Aorta (tissue), 5 donors: ENCODE measurements at places on chromosomes 1 and 21.

DNA sequence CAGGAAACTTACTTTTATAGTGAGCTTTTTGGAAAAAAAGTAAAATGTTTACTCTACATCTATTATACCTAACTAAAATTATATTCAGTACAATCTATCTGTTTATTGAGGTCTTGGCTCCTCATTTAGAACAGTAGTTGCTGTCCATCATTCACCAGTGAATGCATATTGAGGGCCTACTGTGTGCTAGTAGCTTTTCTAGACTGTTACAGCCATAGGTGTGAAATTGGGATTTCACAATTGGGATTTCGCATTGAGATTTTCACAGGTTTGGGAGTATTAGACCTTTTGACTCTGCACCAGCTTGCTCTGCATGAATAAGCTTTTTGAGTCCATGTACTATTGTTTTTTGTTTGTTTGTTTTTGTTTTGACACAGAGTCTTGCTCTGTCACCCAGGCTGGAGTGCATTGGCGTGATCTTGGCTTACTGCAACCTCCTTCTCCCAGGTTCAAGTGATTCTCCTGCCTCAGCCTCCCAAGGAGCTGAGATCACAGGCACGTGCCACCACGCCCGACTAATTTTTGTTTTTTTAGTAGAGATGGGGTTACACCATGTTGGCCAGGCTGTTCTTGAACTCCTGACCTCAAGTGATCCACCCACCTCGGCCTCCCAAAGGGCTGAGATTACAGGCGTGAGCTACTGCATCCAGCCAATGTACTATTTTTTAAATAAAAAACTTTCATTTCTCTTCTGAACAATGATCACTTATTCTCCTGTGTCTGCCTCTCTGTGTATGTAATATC, 47.2 kb upstream of the ERRFI1 start:
- DNase-seq = no peak

- DNase-seq = no peak
Observed at GRCh38 chr21:15003463-15004135, 61.2 kb downstream of the NRIP1 start.

- peak; percentile 89 for DNase-seq
Observed at GRCh38 chr1:197915862-197916499, 1.2 kb upstream of the LHX9 start.

GRCh38 chr1:234322979-234323378, 50.3 kb upstream of the COA6 start:
- DNase-seq = peak; percentile 55

DNA sequence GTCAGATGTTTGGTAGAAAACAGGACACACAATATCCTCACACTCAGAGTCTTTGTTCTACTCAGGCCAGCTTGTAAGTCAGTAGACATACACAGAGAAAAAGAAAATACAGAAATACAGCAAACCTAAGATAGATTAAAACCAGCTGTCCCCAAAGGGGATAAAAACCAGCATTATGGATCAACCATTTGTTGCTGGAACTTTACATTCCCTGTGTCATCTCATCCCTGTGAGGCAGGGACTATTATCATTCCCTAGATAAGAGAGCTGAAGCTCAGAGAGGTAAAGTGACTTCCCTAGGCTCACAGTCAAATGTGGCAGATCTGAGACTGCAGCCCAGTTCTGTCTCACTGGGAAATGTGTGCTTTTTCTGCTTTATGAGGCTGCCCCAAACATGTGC, 80.7 kb downstream of the DMRTA2 start:
- DNase-seq = no peak

GRCh38 chr1:27127419-27127818, 27.5 kb downstream of the SLC9A1 start:
- no peak for DNase-seq

DNA sequence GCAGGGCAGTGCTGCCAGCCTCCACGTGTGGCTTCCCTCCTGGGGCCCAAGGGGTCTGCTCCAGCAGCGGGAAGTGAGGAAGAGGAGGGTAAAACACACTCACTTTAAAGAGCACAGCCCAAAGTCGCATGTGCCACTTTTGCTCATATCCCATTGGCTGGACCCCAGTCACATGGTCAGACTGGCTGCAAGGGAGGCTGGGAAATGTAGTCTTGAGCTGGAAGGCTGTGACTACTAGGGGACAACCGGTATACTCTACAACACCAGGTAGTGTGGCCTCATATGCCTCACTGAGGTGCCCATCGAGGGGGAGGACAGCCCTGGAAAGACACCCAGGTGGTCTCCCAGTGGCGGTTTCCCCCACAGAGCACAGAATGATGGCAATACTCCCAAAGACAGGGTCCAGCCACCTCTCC, 45.2 kb downstream of the CAMK2N1 start:
- no peak for DNase-seq

- no peak for DNase-seq
Observed at GRCh38 chr21:29245104-29245643, 53.5 kb upstream of the BACH1 start.

DNA sequence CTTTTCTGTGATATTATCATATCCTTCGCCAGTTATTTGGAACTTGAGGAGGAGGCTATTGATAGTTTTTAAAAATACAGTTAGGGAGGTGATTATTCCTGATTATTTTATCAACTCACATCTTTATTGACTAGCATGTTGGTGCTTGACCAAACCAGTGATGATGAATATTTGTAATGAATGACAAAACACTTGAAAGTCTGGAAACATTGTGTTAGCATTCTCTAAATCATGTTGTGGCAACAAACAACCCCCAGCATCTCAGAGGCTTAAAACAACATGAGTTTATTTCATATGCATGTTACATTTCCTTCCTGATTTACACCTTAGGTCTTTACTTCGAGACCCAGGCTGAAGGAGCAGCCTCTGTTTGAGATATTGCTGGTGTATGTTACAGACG, 10.7 kb upstream of the JUN start:
- DNase-seq = no peak

GRCh38 chr1:182087719-182088350, 26.3 kb upstream of the ZNF648 start:
- DNase-seq = no peak

GRCh38 chr1:23897083-23897482, 16.1 kb downstream of the CNR2 start:
- DNase-seq = no peak

- DNase-seq = no peak
Observed at GRCh38 chr1:11707621-11708276, 16.2 kb downstream of the DRAXIN start.

DNA sequence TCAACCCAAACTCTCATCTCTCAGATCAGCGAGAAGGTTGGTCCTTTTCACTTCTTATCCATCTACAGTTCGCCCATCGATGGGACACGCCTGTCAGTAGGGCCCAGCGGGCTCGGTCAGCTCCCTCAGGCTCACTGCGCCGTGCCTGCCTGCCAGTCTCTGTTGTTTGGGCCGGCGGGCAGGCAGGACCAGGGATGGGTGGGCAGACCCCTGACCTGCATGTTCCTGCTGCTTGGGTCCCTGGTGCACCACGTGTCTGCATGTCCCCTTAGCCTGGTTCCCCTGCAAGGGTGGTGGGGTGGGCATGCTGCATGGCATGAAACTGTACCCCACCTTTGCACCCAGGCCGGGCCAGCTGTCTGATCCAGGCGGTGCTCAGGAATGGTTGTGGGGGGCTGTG, 52.4 kb downstream of the PTPRF start:
- DNase-seq = no peak

DNA sequence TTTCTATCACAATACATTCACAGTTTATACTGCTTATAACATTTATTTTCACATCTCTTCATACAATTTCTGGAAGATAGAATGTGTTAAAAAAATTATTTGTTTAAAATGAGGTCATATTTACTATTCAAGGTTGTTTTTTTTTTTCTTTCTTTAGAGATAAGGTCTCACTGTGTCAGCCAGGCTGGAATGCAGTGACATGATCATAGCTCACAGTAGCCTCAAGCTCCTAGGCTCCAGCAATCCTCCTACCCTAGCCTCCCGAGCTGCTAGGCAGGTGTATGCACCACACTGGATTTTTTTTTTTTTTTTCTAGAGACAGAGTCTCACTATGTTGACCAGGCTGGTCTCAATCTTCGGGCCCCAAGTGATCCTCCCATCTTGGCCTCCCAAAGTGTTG, 19.0 kb upstream of the RNF11 start:
- DNase-seq = no peak

GRCh38 chr1:39026866-39027507, 837 bp downstream of the NDUFS5 start:
- DNase-seq = no peak

DNA sequence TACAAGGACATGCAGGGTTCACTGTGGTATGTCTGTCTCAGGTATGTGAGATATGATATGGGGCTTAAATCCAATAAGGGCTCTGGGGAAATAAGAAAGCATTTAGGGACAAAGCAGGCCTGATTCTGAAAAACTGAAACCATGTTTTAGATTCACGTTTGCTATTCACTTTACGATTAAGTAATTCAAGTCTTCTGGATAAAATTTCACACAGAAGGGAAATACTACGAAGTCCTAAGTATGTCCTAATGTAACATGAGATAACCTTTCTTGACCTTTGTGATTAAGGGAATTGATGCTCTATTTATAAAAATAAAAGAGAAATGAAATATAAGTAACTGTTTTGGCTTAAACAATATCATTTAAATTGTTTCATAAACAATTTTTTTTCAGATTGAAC, 55.4 kb downstream of the HNRNPR start:
- DNase-seq = no peak

GRCh38 chr1:12188115-12188514, 21.3 kb downstream of the TNFRSF1B start:
- DNase-seq = no peak

DNA sequence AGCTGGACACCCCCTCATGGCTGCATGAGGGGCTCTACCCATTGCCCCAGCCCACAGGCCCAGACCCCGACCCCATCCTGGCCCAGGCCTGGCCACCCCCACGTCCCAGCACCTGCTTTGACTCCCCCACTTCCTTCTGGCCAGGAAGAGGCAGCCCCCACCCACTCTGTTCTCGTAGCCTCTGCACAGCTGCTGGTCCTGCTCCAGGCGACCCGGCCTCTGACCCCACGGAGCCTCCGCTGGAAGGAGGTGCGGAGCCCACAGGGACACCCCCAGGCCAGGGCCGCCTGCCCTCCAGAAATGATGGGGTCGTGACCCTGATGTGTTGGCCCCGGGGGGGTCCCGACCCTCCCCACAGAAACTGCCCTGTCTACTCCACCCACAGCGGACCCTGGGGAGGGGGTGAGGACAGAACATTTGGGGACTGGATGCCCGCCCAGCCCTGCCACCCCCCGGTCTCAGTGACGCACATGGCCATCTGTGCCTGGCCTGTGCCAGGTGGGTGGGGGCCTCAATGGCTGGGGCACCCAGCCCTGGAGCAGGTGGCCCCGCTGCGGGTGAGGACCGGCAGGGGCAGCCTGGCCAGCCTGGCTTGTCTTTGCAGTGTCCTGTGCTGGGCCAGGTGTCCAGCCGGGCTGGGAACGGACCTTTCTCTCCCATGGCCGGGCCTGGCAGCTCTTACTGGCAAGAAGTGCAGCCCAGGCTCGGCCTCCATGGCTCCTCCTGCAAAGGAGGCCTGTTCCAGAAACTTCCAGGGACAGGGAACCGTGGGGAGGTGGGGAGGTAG, 78.6 kb downstream of the MORN1 start:
- DNase-seq = no peak

- no peak for DNase-seq
Observed at GRCh38 chr1:221101807-221102605, 222.8 kb downstream of the HLX start.

- DNase-seq = no peak
Observed at GRCh38 chr1:56821462-56821797, 2.2 kb upstream of the FYB2 start.

- DNase-seq = no peak
Observed at GRCh38 chr1:7186382-7187111, 401.3 kb downstream of the CAMTA1 start.

GRCh38 chr1:214727274-214727673, 124.3 kb downstream of the CENPF start:
- DNase-seq = no peak

GRCh38 chr1:209624558-209625549, 27.4 kb downstream of the LAMB3 start:
- DNase-seq = no peak

GRCh38 chr1:24514946-24515345, 12.3 kb downstream of the RCAN3 start:
- DNase-seq = no peak

GRCh38 chr1:156856282-156856785, 2.6 kb downstream of the INSRR start:
- DNase-seq = no peak

DNA sequence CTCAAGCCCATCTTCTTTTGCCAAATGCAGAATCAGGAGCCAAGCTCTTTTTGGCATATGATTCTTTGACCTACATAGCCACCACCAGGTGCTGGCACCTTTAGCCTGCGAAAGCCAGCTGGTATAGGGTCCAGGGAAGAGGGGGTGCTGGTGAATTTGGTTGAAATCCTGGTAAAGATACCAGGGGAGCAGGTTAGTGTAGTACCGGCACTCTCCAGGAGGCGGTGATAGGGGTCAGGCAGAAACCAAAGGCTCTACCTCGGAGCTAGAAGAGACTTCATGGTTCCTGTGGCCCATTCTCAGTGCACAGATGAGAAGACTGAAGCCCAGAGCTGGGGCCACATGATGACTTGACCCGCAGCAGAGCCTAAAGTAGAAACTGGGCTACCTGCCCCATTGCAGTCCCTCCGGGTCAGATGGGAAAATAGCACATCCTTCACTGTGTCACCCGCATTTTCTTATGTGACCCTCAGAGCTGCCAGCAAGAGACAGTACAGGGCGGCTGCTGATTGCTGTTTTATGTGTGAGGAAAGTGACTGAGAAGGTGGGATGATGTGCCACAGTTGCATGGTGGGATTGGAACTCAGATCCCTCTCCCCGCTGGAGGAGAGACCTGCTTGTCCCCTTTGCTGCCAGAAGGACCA, 36.0 kb upstream of the IL19 start:
- peak; percentile 60 for DNase-seq

GRCh38 chr1:86381223-86381622, 14.9 kb downstream of the ODF2L start:
- DNase-seq = no peak

DNA sequence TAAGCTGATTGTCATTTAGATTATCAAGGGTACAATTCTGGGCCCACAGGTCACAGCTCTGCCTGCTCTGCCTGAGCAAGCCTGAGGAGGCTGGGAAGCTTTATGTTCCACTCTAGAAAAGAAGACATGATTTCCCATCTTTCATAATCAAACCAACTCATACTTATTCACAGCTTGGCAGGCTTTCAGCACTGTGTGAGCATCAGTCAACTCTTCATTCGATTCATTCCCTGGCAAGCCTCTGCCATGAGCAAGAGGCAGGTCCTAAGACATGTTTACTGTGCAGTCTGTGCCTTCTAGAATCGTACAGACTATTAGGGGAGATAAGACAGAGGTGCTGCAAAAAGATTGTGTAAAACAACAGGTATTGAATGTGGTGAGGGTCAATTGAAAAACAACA, 24.5 kb upstream of the KIRREL1 start:
- no peak for DNase-seq

GRCh38 chr1:183958958-183959357, 78.6 kb downstream of the COLGALT2 start:
- no peak for DNase-seq
